ENCODE measurements at places on chromosomes 7 and 10.

GRCh38 chr7:96685353-96685752 lies 24.3 kb downstream of the SEM1 start:
- no peak for DNase-seq

DNA sequence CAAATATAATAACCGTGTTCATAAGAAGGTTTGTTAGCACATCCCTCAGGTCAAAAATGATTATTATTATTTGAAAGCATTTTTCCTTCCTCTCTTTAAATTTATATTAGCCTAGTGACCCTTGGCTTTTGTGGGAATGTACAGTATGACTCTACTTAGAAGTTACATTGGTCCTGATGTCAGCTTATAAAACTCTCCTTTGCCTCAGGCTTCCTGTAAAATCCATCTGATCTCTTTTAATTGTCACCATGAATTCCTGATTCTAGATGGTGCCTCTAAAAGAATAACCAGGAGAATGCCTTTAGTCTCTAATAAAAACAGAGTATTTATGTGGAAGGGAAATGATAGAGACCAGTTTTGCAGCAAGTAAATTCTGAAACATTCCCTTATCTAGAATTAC lies 1134.4 kb downstream of the XPNPEP1 start:
- DNase-seq, result no peak

GRCh38 chr7:29042824-29043231 lies 84.7 kb upstream of the TRIL start:
- no peak for DNase-seq

- DNase-seq, result no peak
Measured at GRCh38 chr7:55084307-55084706, 65.5 kb downstream of the EGFR start.

DNA sequence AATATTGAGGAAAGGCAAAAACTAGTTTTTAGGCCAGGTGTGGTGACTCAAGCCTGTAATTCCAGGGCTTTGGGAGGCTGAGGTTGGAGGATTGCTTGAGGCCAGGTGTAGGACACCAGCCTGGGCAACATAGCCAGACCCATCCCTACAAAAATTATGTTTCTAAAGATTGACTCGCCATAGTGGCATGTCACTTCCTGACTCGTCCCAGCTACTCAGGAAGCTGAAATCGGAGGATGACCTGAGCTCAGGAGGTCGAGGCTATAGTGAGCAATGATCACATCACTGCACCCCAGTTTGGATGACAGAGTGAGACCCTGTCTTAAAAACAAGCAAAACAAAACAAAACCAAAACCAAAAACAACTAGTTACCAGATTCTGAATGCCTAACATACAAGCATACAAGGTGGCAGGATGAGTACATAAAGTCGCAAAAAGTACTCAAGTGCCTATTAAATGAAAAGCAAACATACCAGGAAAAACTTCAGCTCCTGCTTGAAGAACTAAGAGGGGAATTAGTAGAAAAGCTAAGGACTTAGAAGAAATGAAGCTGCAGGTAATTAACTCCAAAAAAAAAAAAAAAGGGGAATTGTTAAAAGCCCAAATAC lies 14.1 kb downstream of the ZNF398 start:
- DNase-seq, result no peak
